HCT116 (cell line): ENCODE measurements at places on chromosomes 7 and 10. TPM values are rescaled to one million over a fixed set of nuclear protein-coding genes. Genes with fewer than 3 reads are reported as not detected.

- DNase-seq, result no peak
These were observed 5.9 kb upstream of the MAGI2 start for GRCh38 chr7:79459381-79459780.

Gene PRR15
- 2.9 TPM for total RNA-seq

Gene SLC18A3
- total RNA-seq, result not detected

- DNase-seq, result no peak
These were observed 28.5 kb upstream of the NKX6-2 start for GRCh38 chr10:132814469-132814856.

Gene SHH
- 0.32 TPM for total RNA-seq

- DNase-seq, result no peak
These were observed 216.7 kb upstream of the CELF2 start for GRCh38 chr10:10800961-10801360.

DNA sequence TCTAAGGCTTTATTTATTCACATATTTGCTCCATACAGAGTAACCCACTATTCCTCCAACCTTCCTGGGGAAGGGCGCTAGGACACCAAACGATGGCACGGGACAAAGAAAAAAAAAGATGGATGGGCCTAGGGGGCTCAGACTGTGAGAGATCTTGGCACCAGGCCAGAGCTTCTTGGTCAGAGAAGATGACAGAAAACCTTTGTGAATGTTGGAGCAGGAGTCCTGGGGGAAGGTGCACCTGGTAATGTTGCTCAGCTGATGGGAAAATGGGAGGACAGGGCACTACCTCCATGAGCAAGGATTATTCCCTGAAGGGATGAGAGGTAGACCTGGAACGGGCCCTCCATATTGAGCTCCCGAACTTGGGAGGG is 1.4 kb upstream of the SH3PXD2A start:
- DNase-seq, result no peak
